ENCODE measurements at places on chromosomes 7 and 10. TPM values are rescaled to one million over a fixed set of nuclear protein-coding genes. Genes with fewer than 3 reads are reported as not detected.

DYDC2 gene
- total RNA-seq, result not detected

CALY gene
- total RNA-seq, result 0.73 TPM

SLC16A12 gene
- not detected for total RNA-seq

NEUROD6 gene
- not detected for total RNA-seq

GIMAP5 gene
- 102 TPM for total RNA-seq

BET1 gene
- total RNA-seq, result 16.2 TPM

SFRP4 gene
- total RNA-seq, result not detected

GDF2 gene
- not detected for total RNA-seq

CLEC5A gene
- total RNA-seq, result 3.6 TPM

CASTOR2 gene
- 4.5 TPM for total RNA-seq

VSTM4 gene
- total RNA-seq, result 0.10 TPM

EPO gene
- not detected for total RNA-seq

LDB3 gene
- total RNA-seq, result not detected

HDAC9 gene
- total RNA-seq, result 20.9 TPM

SEPHS1 gene
- 14.6 TPM for total RNA-seq

PPP1R3C gene
- total RNA-seq, result 0.21 TPM

OR2F1 gene
- total RNA-seq, result under 0.01 TPM

AKR1C1 gene
- total RNA-seq, result 3.3 TPM

TAS2R41 gene
- total RNA-seq, result 2.0 TPM

CADPS2 gene
- not detected for total RNA-seq

INHBA gene
- total RNA-seq, result 5.5 TPM

ANKRD61 gene
- not detected for total RNA-seq

SPDYE2B gene
- 0.21 TPM for total RNA-seq

SMKR1 gene
- total RNA-seq, result 0.31 TPM

CYP51A1 gene
- 45.7 TPM for total RNA-seq

KIAA1549 gene
- 0.10 TPM for total RNA-seq

ST7 gene
- 9.3 TPM for total RNA-seq

SPDYE11 gene
- not detected for total RNA-seq

AKR1C4 gene
- 0.21 TPM for total RNA-seq

ZNF722 gene
- not detected for total RNA-seq

ZCWPW1 gene
- 3.3 TPM for total RNA-seq

UPK3B gene
- total RNA-seq, result 0.52 TPM

PTF1A gene
- total RNA-seq, result not detected

ATG9B gene
- 3.6 TPM for total RNA-seq

IFIT1B gene
- 0.10 TPM for total RNA-seq

INSIG1 gene
- 128 TPM for total RNA-seq

CRYGN gene
- total RNA-seq, result not detected

DUS4L gene
- 13.9 TPM for total RNA-seq

ETV1 gene
- total RNA-seq, result 0.31 TPM

HKDC1 gene
- 1.0 TPM for total RNA-seq

ANXA8L1 gene
- total RNA-seq, result 0.21 TPM

PIP gene
- not detected for total RNA-seq

ASIC3 gene
- total RNA-seq, result 0.84 TPM

DGKB gene
- not detected for total RNA-seq

PILRA gene
- 56.7 TPM for total RNA-seq

LIPF gene
- total RNA-seq, result not detected

MTURN gene
- total RNA-seq, result 40.7 TPM

DLG5 gene
- 3.7 TPM for total RNA-seq

SDK1 gene
- total RNA-seq, result 0.31 TPM

DNAAF5 gene
- total RNA-seq, result 2.9 TPM

STAMBPL1 gene
- total RNA-seq, result 42.4 TPM
